ENCODE measurements at places on chromosomes 2 and 18.

GRCh38 chr2:74464406-74464805, 776 bp downstream of the MOGS start:
- DNase-seq, result no peak

GRCh38 chr18:21267400-21267799, 25.4 kb downstream of the GREB1L start:
- no peak for DNase-seq

- DNase-seq, result no peak
Observed at GRCh38 chr18:79496978-79497637, 101.4 kb downstream of the NFATC1 start.

DNA sequence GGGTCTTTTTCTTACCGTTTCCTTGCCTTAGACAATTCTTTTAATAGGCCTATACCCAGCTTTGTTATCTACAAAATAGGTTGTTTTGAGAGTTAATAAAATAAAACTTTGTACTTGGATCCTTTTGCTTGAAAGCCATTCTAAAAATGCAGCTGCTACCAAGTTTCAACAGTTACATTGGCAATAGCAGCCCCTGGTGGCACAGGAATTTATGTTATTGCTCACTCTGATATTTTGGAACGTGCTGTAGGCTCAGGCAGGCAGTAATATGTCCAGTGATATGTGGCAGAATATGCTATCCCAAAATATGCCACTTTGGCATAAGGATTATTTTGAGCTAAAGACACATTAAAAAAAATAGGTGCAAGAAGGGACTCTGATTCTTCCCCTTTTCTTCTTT, 6.7 kb upstream of the COMMD1 start:
- peak; percentile 46 for DNase-seq

GRCh38 chr2:96502891-96503636, 2.1 kb downstream of the NEURL3 start:
- DNase-seq, result no peak

- no peak for DNase-seq
Observed at GRCh38 chr2:230542751-230543150, 126.8 kb downstream of the SP100 start.

DNA sequence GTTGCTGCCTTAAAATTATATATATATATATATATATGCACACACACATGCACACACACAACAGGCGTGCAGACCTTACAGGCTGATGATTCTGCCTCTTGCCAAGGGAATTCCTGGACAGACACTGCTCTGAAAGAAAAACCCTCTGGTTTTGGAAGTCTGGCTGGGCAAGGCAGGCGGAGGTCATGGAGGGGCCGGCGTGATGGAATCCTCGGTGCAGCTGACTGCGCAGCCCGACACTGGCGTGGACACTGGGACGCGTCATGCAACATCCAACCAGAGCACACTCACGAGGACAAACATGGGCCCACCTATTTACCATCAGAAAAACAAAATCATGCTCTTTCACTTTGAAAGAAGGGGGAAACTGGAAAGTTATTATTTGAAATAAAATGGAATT, 235.3 kb downstream of the ZNF516 start:
- no peak for DNase-seq

GRCh38 chr18:57771626-57772025, 31.5 kb downstream of the ATP8B1 start:
- DNase-seq, result no peak

DNA sequence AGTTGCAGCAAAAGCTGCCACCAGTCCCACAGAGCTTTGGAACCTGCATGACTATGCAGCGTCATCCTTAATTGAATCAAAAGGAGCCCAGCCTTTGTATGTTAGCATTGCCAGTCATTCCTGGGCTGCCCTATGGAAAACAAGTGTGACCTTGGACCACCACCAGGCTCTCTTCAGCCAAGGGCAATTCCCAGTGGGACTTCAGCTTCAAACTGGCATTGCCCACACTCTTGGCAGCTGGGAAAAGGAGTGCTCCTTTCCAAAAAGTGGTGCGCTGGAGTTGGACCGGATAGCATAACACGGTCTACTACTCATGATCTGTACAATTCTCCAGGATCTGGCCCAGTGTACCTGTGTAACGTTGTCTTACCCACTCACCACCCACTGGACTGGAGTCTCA, 259.5 kb downstream of the MREG start:
- no peak for DNase-seq

DNA sequence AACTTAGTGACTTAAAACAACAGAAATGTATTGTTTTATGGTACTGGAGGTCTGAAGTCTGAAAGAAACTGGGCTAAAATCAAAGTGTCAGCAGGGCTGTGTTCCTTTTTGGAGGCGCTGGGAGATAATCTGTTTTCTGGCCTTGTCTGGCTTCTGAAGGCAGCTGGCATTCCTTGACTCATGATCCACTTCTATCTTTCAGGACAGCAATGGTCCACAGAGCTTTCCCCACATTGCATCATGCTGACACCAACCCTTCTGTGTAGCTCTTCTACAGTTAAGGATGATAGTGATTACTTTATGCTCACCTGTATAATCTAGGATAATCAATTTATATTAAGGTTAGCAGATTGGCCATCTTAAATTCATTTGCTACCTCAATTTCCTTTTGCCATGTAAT, 392.1 kb downstream of the TDRD15 start:
- DNase-seq, result no peak

DNA sequence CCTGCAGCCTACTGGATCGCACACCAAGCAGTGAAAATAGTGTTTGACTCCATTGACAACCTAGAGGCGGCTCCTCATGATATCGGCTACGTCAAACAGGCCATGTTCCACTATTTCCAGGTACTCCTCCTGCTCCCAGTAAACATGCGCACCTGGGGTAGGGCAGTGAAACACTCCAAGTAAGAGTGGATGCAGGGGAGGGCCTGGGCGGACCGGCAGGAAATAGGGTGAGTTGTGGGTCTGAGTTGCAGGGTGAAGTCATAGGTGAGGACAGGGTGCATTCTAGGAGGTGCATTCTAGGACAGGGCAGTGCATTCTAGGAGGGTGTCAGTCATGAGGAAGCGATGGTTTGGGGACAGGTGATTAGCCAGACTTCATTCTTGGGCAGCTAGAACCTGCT, 5.0 kb downstream of the NAGK start:
- DNase-seq, result no peak

DNA sequence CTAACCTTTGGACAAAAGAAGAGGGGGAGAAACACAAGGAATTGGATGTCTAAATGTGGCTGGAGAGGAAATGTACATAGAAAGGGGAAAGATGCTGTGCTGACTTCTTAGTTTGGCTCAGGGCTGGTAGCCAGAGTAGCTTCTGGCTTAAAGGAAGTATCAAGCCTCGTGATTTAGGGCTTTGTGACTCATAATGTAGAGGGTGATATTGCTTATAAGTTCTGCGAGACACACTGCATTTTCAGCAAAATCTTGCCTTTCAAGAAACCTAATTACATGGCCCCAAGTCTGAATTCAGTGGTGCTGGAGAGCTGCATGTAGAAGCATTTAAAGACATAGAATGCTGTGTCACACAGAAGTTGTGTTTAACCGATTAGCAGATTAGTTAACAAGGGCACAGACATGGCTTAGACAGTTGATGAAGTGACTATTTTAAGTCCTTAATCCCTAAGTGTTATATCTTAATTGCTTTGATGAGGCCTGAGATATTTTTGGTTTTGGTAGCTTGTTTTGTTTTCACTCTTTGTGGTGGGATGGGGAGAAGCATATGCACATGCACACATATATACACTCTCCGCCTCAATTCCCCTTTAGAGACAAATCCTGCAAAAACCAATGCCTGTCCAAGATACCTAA, 66.4 kb downstream of the EPAS1 start:
- no peak for DNase-seq

DNA sequence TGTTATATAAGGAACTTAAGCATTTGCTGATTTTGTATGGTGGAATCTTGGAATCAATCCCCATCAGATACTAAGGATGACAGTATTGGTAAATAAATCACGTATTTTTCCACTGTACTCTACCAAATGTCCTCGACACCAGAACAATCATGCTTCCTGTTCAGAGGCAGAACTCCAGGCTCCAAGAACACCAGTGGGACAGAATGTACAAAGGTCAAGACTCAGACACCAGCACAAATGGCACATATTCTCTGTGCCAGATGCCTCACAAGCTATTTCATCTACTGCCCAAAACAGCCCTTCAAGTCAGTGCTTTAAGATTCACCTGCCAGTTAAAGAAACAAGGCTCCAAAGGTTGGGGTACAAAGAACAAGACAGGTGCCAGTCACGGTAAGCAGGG, 420.5 kb downstream of the STK39 start:
- DNase-seq, result no peak

DNA sequence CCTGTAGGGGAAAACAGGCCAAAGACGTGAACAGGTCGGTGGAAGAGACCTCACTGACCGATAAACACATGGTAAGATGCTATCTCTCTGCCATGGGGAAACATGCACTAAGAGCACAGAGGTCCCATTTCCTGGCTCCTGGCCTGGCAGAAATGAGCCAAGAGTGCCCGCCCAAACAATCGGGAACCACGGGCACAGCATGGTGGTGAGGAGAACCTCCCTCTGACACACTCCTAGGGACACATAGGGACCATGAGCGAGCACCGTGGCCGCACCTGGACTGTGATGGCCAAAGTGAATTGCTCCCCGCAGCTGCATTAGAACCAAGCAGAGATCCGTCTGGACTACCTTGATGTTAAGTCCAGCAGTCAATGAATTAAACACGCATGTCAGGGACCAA, 11.1 kb downstream of the HS6ST1 start:
- no peak for DNase-seq

DNA sequence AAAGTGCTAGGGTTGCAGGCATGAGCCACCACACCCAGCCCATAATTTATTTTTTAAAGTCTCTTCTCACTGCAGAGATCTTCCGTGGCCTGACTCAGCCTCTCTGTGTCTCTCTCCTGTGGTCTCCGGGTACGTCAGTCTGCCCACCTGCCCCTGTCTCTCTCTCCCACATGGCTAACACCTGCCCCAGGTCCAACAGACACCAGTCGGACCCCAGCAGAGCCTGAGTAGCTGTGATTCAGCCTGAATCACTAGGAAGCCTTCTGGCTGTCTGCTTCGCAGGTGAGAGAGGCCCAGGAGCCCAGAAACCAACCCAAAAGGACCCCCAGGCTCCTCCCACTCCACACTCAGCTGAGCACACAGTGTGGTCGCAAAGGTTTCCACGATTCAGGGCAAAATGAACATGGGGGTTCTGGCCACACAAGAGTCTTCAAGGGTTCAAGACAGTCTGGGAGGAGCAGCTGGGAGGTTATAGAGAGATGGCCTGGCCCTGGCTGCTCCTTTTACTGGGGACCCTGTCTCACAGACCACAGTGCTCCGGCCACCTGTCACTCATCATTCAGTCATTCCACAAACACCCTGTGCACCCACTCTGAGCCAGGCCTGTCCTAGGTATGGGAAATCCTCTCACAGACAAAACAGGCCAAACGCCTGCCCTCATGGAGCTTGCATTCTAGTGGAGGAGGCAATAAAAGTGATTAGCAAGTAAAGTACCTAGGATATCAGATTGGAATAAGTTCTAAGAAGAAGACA, 8.6 kb downstream of the RUFY4 start:
- DNase-seq, result no peak

- no peak for DNase-seq
Observed at GRCh38 chr2:207729465-207729998, 18.1 kb downstream of the CCNYL1 start.
